Femur (tissue), 1 donor: ENCODE measurements at places on chromosomes 11 and 22.

DNA sequence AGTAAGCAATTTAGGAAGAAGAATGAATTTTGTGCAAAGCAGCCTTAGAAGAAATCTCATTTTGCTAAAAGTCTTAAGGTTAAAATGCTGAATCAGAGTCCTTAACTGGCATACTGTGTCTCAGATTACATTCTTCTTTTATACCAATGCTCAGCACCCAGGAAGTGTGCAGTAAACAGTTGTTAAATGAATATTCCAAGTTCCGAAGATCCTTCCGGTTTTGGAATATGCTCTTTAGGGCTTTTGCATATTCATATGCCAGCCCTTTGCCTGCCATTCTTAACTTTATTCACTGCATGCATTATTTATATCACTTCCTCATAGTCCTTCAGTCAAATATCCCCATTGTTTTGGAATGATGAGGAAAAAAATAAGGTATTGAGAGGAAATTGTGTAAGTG lies 242.0 kb downstream of the DDX10 start:
- DNase-seq: no peak

- no peak for DNase-seq
Measured at GRCh38 chr22:37082251-37082873, 27.2 kb downstream of the TMPRSS6 start.

DNA sequence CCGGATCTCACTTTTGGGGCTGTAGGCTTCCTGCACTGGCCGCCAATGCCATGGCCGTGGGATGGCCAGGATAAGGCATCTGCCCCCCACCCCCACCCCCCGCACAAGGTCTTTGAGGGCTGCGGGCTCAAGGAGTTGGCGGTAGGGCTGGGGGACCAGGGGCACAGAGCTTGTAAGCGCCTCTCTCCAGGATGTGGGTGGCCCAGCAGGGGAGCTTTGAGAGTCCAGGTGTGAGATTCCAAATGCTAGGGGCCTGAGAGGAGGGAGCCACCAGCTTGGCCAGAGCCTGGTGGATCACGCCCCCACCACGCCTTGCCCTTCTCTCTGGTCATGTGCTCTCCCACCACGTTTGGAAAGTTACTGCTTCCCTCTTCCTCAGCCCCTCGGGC lies 5.0 kb downstream of the CD81 start:
- peak; percentile 27 for DNase-seq

GRCh38 chr11:44257338-44258189 lies 52.4 kb downstream of the ALX4 start:
- peak; percentile 10 for DNase-seq

GRCh38 chr22:27962268-27963044 lies 43.4 kb upstream of the PITPNB start:
- DNase-seq: peak; percentile 49

DNA sequence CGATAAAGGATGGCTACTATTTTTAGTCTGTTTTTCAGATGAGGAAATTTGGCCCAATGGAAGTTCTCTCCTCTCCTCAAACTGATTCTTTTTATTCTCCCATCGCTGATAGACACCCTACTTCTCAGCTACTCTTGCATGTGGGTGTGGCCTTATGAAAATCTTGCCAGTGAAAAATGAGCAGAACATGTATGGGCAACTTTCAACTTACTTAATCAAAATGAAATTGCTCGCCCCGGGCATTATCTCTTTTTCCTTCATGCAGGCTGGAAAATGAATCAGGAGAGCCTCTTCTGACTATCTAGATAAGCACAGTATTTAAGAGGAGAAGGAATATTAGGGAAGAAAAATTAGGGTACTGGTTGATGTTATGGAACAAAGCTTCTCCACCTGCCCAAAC lies 2354.7 kb upstream of the RAG2 start:
- no peak for DNase-seq

GRCh38 chr11:24238771-24239645 lies 257.8 kb upstream of the LUZP2 start:
- DNase-seq: no peak
